Stimulated activated CD8-positive, alpha-beta memory T cell treated with anti-CD3 and anti-CD28 coated beads, Interleukin-7, amount 100 ng/mL, for 1 hour (primary cell): ENCODE measurements at places on chromosomes 7 and 10.
A peak's percentile ranks its signal among the peaks of the same experiment; 100 is the strongest.

GRCh38 chr7:68682910-68683309 is 915.4 kb upstream of the AUTS2 start:
- no peak for DNase-seq

GRCh38 chr10:113047963-113048781 is 98.1 kb downstream of the TCF7L2 start:
- no peak for DNase-seq

DNA sequence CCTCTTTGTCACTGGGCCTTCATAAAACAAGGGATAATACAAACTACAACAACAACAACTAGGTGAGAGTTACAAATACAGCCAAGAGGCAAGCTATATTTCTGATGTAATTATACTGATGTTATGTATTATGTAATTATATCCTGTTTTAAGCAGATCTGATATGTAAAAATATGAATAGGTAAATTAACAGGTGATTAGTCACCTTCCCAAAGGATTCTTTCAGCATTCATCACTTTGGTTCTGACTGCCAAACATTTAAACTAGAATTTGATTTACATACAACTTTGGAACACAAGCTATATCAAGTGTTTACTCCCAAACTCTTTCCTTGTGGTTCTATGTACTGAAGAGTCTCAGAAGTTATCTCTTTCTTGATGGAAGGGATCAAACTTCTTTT is 53.7 kb downstream of the BEND7 start:
- no peak for DNase-seq

GRCh38 chr10:7984325-7984724 is 70.2 kb upstream of the GATA3 start:
- no peak for DNase-seq

DNA sequence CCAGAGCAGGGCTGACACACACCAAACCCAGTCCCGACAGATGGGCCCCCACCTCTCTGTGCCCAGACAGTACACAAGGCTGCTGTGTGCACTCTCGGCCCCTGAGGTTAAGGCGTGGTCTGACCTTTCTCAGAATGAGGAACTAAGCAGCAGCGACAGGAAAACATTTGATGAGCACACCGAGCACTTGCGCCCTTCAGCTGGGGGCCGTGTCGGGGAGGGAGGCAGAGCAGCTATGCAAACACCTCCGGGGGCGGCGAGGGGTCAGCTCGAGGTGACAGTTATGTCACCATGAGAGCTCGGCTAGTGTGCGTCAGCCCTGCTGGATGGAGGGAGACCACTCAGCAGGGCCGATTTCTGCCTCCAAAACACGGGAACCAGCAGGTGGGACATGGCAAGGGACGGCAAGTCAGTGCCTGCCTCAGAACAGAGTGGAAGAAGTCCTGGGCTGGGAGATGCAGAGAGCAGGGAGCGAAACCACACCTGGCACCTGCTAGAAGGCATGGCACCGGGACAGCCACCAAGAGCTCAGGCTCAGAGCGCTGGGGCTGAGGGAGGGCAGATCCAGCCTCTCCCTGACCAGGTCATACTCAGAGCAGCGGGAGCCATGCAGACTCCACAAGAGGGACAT is 57.4 kb downstream of the CHST15 start:
- DNase-seq: peak; percentile 14

GRCh38 chr10:27815846-27816245 is 70.2 kb upstream of the MKX start:
- no peak for DNase-seq

DNA sequence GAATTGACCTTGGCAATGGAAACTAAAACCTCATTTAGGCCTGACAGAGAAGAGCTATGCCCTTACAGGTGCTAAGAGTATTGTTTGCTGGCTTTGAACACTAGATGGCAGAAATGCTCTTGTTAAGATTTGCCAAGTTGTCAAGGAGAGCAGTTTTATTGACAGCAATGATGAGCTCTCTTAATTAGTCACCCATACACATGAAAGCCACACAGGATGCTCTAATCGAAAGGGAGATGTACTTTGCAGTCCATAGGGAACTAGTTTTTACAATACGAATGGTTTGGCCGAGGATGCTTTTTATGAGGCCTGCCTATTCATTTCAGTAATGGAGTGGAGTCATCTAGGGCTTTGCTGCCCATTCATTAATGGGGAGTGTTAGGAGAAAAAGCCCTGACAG is 45.4 kb upstream of the MBL2 start:
- no peak for DNase-seq

GRCh38 chr10:132219486-132219885 is 32.7 kb downstream of the DPYSL4 start:
- DNase-seq: no peak

DNA sequence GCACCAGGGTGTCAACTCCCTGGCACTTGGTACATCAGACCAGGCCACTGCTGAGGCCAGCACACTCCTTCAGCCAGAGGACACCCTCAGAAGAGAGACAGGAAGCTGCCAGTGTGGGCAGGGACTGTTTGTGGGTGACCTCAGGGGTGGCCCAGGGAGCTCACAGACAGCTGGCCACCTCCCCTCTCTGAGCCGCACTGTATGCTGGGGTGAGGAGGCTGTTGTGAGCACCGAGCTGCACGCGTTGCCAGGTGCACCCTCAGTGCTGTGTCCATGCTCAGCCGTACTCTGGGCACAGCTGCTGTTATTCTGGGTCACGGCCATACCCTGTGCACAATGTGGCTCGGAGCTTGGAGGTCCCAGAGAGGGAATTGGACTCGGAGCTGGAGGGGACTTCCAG is 61.5 kb upstream of the NANOS1 start:
- no peak for DNase-seq

- no peak for DNase-seq
Measured at GRCh38 chr10:31871266-31872065, 57.2 kb downstream of the ARHGAP12 start.

DNA sequence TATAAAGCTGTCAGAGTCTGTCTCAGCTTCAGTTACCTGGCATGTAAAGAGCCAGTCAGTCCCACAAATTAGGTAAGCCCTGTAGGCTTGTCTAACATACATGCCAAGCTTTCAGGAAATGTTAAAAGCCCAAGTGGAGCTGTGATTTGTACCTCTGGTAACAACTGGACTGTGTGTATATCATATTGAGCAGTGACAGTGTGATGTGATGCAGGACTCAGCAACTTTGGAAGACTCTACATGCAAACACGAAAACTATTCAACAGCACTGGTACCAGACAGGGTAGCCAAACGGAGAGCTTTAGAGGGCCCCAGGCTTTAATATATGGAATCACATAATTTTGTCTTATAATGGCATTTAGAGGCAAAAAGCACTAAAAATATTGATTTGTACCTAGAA is 587.9 kb downstream of the PHTF2 start:
- DNase-seq: no peak

GRCh38 chr10:91652364-91652763 is 19.5 kb upstream of the PPP1R3C start:
- no peak for DNase-seq

GRCh38 chr7:157867685-157868305 is 531.0 kb downstream of the DNAJB6 start:
- DNase-seq: no peak

DNA sequence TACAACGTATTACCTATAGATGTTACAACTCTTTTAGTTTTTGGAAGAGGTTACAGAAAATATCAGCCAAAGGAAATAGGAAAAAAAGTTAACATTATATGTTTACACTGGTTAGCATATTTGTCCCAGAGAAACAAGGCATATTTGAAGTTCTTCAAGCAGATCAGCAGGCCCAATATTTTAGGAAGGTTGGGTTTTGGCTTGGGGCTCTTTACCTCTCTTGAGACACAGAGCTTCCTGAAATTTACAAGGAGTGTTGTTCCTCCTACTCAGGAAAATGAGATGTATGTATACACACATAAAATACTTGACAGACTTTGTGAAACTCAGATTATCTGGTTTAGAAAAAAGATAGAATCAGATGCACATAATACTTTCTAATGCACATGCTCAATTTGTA is 323.6 kb downstream of the HGF start:
- no peak for DNase-seq

GRCh38 chr7:90229682-90230081 is 15.3 kb upstream of the CFAP69 start:
- DNase-seq: no peak

DNA sequence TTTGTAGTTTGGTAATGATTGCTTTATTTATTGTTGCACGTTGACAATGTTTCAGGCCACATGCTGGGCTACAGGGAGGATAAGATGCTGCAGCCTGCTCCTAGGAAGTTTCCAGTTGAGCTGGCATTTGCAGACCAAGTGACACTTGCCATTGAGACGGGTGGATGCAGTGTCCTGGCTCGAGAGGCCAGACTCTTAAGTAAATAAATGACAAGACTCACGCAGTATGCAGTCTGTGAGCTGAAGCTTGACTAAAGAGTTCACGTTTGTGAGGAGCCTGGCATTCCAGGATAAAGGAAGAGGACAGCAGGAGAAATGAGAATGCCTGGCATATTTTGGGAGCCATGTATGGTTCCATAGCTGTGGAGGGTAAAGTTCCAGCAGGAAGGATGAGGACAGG is 105.8 kb downstream of the BAMBI start:
- no peak for DNase-seq

GRCh38 chr10:130078120-130078519 is 32.5 kb downstream of the C10orf143 start:
- DNase-seq: no peak

DNA sequence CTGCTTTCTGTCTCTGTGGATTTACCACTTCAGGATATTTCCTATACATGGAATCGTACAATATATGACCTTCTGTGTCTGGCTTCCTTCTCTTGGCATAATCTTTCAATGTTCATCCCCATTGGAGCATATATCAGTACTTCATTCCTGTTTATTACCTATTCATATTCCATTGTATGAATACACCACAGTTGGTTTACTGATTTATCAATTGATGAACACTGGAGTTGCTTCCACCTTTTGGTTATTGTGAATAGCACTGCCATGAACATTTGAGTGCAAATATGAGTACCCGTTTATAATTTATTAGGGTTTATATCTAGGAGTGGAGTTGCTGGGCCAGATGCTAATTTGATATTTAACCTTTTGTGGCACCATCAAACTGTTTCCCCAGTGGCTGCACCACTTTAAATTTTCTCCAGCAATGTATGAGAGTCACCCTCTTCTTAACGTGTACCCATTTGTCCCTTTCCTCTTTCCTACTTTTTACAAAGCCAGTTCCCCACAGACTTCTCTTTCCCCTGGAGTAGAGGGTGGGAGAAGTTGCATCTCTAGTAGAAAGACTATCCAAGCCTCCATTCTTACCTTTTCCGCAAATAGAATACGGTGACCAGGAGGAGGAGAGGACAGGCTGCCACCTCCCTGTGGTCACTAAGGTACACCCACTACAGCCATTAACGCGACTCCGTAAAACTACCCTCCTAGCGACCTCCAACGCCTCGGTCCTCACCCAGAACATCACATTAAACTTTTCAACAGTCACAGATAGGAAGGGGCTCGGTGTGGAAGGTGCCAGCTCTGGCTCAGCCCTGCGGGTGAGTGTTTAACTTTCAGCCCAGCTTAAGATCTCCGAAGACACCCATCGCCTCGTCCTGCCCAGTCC is 25.6 kb downstream of the SCD start:
- no peak for DNase-seq

DNA sequence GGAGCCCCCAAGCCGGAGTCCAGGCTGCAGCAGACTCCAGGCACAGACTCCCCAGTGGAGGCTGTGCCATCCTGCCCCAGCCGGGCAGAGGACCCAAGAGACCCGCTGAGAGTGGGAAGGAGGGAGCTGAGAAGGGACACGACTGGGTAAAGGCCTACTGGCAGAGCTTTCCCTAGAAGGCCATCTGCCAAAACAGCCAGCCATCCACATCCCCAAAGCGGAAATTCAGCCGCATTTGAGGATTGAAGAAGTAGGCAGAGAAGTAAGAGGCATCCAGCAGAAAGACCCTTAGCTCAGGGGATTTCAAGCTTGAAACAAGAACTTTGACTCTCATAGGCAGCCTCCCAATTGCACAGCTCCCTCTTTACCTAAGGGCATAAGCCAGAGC is 857 bp downstream of the CPXM2 start:
- no peak for DNase-seq

- no peak for DNase-seq
Measured at GRCh38 chr10:121774404-121774803, 153.4 kb downstream of the ATE1 start.

DNA sequence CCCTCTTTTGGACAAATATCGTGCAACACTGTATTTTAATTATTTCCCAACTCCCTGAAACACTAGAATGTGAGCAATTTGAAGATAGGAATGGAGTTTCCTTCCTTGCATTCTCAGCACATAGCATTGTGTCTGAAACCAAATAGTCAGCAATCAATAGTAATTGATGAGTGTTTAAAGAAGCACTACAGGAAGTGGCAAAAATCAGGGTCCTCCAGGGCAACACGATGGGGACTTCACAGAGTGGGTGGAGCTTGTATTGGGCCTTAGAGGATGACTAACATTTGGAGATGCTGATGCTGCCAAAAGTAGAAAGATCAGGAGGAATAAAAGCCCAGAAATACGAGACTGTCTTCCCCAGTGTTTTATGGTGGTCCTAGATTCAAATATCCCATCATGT is 94.9 kb downstream of the NPSR1 start:
- no peak for DNase-seq

DNA sequence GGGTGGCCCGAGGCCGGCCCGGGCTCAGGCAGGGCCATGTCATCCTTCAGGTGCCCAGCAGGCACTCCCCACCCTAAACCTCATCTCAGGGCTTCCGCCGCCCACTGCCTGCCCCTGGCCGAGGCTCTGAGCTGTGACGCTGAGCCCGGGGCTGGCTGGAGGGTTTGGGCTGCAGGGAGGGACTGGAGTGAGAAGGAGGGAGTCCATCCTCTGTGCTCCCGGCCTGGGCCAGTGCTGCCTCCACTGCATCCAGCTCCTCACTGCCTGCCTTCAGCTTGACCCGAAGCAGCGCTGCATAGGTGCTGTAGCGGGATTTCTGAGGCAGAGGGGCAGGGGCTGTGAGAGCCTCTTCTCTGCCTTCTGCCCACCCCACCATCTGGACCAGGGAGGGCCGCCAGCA is 7.6 kb downstream of the NFKB2 start:
- DNase-seq: no peak

- no peak for DNase-seq
Measured at GRCh38 chr7:40348126-40348728, 213.4 kb downstream of the SUGCT start.

DNA sequence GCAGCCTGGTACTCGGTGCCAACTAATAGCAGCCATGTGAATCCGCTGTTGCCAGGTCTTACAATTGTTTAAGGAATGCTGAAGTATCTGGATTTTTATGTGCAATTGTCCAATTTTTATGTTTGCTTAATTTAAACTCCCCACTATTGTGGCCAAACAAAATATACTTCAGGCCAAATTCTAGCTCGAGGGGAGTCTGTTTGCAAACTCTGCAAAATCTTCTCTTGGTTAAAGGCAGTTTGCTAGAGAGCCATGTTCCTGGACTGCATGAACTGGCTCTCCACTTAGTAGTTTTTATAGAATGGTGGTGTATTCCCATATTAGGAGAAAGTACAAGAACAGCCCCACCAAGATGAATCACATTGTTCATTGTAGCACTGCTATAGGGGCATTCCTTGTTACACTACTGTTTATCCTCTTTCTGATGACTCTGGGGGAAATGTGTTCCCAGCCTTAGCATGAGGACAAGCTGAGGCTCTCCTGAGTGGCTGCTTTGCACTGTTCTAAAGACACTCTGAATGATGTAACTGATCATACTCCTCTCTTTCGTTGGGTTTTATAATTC is 178.0 kb upstream of the GLI3 start:
- no peak for DNase-seq
